ENCODE measurements at places on chromosomes 4 and X. TPM values are rescaled to one million over a fixed set of nuclear protein-coding genes. Genes with fewer than 3 reads are reported as not detected.

- DNase-seq, result no peak
Observed at GRCh38 chrX:43238461-43238945, 417.6 kb upstream of the MAOA start.

ASB5 gene
- polyA plus RNA-seq, result 0.26 TPM

C1QTNF7 gene
- 19.0 TPM for polyA plus RNA-seq

SPANXN4 gene
- polyA plus RNA-seq, result not detected

DNA sequence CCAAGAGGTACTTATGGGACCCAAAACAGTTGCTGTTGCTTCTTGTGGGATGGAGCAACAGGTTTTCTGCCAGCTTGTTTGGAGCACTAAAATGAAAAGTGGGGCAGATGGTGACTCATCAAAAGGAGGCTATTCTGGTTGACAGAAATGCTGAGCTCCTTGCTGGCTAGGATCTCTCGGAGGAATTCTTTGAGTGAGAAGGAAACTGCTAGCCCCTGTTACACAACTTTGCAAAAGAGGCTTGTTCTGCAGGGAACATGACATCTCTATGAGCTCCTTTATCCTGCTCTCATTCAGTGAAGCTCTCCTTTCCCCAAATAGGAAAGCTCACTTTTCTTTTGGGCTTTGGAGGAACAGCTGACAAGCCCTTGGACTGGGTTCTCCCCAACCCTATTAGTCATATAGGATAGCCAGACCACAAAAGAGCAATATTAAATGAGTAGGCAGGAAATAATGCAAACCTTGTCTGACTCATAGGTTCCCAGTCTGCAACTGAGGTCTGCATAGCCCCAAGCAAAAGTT is 108.3 kb downstream of the CDS1 start:
- DNase-seq, result no peak

WDFY3 gene
- polyA plus RNA-seq, result 61.4 TPM

XPNPEP2 gene
- polyA plus RNA-seq, result 87.7 TPM

DNA sequence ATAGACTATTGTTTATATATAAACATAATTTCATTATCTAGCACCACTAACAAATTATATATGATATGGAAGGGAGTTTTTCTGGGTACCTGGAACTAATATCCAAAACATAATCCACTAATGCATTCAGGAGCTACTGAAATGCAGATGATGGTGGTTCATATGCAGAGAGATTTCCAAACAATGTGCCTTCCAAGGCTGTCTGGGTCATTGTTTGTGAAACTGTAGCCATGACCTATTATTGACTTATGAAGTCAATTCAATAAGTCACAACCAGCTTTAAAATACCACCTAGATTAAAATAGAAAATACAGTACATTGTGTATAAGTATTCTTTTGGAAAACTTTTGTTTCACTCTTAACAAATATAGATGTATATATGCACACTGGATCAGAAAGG is 237.0 kb upstream of the PRPS2 start:
- no peak for DNase-seq

FRAS1 gene
- 102 TPM for polyA plus RNA-seq

SH3D19 gene
- polyA plus RNA-seq, result 24.7 TPM

- no peak for DNase-seq
Observed at GRCh38 chrX:69060631-69061408, 104.4 kb downstream of the PJA1 start.

PAGE2 gene
- not detected for polyA plus RNA-seq

HADH gene
- polyA plus RNA-seq, result 98.4 TPM

DNA sequence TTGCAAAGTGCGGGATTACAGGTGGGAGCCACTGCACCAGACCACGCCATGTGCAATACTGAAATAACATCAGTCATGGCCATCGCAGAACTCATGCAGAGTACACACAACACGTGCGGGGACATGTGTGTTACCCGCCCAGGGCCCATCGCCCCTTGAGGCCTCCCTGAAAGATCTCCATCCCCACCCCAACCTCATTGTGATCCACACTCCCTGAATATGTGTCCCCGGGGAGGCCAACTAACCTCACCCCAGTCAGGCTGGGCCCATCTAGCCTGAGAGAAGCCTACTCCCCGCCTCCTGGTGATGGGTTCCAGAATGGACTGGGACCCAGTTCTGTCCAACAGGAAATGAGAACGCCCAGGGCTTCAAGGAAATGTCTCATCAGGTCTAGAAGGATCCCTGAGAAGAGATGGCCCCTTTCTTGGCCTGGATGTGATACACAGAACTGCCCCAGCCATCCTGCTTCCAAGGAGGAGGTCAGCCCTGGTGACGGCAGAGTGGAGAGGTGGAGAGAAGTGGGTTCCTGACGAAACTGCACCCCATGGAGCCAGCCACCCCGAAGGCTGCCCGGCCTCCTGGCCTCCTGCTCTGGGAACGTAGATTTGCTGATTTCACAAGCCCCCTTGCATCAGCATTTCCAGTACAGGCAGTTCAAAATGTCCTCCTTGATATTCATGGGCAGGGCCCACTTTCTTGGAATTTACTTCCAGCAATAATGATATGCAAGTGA is 22.5 kb upstream of the CLDN24 start:
- no peak for DNase-seq

GRCh38 chr4:153426207-153426885 is 39.8 kb upstream of the TMEM131L start:
- DNase-seq, result no peak

GRCh38 chr4:2551118-2551517 is 14.7 kb downstream of the FAM193A start:
- no peak for DNase-seq

- no peak for DNase-seq
Observed at GRCh38 chrX:48958635-48959094, 1.3 kb upstream of the OTUD5 start.

DNA sequence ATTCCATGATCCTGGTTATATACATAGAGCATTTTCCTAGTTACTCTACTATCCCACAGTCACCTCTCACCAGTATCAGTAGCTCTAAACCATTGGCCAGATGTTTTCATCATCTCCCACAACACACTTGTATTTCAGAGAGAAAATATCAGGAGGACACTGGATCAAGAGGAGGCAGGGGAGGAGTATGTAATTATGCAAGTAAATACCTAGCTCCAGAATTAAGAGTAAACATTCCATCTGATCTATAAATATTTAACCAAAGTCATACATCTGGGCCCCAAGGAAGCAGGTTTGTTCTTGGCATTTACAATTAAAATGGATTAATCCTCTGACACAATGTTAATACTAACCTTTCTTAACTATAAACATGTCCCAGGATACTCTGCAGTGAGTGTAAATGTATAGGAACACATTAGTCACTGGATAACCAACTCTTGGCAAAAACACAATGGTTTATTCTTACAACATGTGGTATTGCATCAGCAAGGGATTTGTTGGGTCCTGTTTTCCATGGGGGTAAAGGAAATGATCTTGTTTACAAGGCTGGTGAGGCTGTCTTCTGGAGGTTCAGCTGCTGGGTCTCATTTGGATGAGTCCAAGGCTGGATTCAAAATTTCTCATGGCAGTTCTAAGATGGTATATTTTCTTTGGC is 170.1 kb downstream of the ATG4A start:
- DNase-seq, result no peak

GAGE2A gene
- polyA plus RNA-seq, result not detected

DNA sequence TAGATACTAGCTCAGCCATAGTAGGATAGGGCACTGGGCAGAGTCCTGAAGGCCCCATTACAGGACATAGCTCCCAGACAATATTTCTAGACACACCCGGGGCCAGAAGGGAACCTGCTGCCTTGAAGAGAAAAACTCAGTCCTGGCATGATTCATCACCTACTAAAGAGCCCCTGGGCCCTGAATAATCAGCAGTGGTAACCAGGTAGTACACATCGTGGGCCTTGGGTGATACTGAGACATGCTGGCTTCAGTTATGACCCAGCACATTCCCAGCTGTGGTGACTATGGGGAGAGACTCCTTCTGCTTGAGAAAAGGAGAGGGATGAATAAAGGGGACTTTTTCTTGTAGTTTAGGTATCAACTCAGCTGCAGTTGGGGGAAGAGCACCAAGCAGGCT is 104.3 kb upstream of the STK26 start:
- DNase-seq, result no peak

DNA sequence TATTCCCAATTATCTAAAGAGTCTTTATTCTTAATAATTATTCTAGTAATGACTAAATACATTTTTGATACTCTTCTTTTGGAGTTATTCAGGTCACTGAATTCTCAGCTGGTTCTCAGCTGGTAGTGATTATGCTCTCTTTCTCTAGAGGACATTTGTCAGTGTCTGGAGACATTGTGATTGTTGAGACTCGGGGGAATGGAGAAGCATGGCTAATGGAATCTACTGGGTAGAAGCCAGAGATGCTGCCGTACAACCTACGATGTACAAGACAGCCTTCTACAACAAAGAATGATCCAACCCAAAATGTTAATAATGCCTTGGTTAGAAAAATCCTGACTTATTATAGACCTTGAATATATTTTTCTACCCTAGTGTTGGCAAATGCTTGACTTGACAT is 149.2 kb upstream of the ANKRD50 start:
- no peak for DNase-seq

EMCN gene
- 123 TPM for polyA plus RNA-seq

GRCh38 chrX:40146262-40147125 is 48.7 kb upstream of the BCOR start:
- DNase-seq, result no peak

ZNF157 gene
- 1.5 TPM for polyA plus RNA-seq

DNA sequence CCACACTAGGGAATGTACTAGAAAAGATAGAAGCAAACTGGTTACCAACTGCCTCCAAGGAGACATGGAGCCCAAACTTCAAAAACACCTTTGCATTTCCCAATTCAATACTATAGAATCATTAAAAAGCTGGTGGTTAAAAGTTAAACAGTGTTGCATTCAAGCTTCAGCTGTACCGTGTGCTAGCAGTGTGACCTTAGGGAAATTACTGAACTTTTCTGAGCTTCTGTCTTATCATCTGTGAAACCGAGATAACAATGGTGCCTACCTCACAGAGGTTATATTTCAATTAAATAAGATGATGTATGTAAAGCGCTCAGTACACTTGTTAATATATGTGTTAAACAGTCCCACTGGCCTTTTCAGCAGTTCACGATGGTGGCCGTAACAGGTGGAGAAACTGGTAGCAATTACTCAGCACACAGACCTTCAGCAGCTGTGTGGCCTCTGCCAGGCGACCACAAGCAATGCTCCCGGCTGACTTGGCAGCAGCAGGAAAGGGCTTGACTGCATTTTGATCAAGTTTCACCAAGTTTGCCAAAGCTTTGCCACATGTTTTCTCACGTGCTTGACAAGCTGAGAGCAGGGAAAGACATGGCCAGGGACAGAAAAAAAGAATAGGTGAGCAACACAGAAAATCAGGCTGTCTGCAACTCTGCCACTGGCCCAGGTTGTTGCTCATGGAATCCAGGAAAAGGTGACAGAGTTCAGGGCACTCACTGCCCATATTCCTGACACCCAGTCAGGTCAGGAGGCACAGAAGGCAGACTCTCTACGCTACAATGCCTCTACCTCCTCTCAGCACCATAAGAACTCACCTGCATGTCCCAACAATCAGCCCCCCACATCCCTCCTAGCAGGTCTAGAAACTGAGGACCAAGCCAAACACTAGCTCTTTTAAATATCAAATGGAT is 72.1 kb downstream of the PARM1 start:
- no peak for DNase-seq

DNA sequence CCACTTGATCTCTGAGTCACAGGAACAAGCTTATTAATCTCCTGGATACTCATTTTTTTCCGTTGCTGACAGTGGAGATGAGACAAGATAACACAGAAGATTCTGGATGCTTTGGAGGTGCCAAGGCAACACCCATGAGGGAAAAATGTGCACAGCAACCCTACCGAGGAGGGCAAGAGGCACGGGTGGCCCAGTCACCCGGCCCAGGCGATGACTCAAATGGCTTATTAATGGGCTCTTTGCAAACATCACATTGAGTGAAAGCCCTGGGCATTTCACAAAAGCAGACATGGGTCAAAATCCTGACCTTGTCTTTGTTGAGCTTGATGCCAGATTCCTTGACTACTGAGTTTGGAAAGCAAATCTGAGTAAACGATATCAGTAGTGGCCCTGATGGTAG is 315.1 kb downstream of the STK32B start:
- no peak for DNase-seq

DNA sequence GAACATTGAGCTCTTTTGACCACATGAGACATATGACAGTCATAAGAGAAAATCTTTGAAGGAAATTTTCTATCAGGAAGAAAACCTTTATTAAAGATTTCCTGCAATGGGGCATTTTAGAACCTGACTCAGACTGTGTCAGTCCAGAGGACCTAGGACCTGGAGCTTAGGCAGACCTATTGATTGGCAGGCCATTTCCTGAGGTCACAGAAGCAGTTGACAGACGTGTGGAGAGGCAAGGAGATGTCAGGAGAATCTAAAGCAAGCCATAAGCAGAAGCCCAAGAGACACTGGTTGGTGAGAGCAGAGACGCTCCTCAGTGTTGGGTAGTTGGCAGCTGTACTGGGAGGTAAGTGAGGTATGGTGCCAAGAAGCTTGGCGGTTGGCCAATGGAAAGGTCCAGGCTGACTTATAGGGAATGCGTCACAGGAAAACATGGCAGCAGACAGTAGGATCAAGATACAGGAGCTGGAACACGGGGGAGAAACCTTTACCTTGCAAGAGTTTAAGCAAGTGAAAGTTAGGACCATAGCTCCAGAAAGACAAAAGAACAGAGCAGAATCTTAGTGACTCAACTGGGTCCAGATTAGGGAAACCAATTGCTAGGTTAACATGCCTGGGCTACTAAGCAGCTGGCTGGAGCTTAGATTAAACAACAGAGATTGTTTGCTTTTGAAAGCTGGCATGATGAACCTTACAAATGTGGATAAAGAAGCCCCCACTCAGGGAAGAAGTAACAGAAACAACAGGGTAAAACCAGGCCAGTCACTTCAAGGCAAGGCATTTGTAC is 18.6 kb downstream of the PALLD start:
- no peak for DNase-seq

DNA sequence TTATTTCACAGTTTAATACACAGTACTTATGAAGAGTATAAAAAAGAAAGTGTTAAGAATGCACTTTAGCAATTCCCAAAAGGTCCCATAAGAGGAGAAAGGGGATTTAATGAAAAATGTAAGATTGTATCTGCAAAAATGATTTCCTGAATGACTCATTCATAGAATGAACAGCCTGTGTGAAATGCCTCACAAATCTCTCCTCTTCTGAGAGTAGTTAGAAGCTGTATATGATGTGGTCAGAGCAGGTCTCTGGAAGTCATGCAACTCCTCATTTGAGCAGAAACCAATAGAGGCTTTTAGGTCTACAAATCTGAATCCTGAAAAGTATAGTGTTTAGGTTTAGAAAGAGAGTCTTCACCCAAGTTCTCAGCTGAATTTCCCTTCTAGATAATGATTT is 381.3 kb upstream of the INTU start:
- DNase-seq, result no peak

DNA sequence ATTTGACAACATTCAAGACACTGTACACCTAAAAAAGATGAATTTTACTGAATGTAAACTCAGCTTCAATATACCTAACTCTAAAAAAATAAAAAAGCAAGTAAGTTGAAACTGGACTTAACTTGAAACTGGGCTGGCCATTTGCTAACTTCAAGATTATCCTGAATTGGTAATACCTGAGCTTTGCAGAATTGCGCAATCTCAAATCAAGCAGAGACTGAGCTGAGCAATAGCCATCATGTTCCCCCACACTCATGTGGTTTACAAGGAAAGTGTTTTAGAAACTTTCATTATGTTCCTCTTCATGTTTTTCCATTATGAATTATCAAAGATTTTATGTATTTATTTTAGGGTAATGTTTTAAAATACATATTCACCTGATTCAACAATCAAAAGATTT is 38.7 kb downstream of the ANXA5 start:
- no peak for DNase-seq
